ENCODE measurements at places on chromosomes 2 and 18.

DNA sequence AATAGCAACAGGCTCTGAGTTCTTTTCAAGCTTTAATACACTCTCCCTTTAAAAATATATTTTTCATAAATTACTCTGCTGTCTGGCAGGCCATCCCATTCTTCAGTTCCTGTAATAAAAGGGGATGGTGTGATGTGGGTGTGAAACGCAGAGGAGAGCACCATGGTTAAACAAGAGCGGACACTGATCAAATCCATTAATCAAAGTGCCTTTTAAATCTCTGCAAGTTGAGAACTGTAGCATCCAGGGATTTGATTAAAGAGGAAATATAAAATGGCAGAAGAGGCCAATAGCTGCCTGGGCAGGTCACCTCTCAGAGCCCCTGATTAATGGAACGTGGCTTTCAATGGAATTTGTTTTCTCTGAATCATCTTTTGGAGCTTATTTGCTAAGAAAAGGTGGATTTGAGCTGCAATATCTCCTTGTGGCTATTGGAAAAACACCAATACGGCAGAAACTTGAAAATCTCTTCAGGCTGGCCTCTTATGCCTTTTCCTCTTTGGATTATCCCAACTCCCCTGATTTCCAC lies 96.9 kb downstream of the ACTR3 start:
- no peak for DNase-seq

DNA sequence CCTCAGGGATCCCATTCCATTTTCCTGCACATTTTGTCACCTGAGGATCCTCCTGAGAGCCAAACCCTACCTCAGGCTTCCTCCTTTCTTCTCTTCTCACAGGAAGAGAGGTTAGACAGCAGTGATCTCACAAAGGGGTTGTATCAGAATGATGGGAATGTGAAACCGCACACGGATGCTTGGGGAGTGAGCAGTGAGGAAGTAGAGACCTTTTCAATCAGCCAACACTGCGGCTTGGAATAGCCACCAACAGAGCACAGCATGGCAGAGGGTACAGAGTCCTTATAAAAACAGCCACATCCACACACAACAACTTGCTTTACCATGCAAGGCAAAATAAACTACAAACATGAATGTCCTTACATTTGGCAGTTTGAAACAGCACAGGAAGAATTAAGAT lies 8.7 kb downstream of the TMEM182 start:
- no peak for DNase-seq

GRCh38 chr18:76565238-76566173 lies 70.5 kb upstream of the ZNF516 start:
- no peak for DNase-seq

- no peak for DNase-seq
These were observed 74.2 kb upstream of the ID2 start for GRCh38 chr2:8607606-8608005.

DNA sequence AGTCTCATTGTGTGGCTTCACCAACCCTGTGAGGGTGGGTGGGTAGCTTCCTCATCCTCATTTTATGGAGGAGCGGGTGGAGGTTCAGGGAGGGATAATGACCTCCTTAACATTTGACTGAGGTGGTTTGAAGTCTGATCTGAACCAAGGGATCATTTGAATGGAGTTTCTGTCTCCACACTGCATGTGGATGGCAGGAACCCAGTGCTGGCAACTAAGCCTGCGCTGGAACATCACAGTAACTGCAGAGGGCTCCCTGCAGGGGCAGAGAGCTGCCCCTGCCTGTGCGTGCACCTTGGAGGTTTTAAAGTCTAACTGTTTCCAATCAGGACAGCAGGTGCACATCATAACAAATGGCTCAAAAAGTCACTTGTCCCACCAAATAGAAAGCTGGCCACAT lies 3.3 kb downstream of the AGAP1 start:
- no peak for DNase-seq

DNA sequence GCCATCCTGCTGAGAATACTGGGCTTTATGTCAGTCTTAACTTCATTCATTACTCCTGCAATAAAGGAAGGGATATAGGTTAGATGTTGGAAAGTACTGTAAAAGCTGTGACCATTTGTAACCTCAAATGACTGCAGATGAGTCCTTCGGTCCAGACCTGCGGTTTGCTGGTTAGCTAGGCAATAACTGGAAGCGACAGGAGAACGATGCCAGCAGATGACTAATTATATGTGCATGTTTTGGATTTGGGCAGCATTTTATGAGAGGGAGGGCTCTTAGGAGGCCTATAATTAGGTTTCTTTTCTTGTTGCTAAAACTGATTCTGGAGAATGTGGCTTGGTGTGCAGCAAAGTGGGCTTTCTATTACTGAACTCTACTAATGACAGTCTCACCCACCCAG lies 205.6 kb downstream of the TMEM182 start:
- DNase-seq = no peak

DNA sequence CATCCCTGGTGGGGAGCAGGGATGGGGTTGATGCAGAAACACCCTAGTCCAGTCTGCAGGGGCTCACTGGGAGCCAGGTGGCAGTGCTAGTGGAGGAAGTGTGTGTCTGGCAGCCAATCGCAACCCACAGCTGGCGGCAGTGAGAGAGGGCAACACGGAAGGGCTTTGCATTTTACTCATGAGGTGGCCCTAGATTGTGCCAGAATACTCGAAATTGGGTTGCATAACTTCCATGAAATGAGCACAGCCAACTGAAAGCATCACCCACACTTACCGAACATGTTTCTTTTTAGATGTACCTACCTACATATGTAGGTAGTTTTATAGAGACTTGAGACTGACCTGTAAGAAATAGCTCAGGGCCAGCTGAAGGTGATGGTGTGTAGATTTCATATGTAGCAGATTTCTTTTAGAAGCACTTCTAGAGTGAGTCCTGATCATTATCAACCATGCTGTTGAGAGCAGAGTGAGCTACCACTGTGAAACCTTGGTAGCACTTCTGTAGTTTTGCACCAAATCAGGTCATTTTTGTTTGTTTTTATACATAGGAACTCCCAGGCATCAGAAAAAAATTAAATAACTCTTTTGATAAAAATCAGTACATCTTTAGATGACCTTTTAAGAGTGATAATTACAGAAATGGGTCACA lies 13.0 kb downstream of the IL18R1 start:
- DNase-seq = no peak

- no peak for DNase-seq
These were observed 59.5 kb upstream of the SP3 start for GRCh38 chr2:174024524-174025270.

DNA sequence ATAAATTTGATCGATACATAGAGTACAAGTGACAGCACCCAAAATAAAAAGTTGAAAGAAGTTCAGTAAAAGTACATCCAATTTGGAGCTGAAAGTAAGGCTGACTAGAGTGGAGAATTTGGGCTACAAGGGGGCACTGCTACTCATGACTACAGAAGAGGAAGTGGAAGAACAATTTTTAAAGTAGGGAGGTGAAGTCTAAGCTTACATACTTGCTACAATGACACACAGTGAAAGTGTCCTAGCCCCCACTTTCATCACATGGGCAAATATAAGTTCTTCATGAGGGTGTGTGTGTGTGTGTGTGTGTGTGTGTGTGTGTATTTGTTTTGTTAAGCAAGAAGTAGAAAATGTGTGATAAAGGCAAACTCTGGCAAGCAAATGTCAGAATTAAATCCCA lies 45.7 kb downstream of the MAP3K2 start:
- DNase-seq = no peak

DNA sequence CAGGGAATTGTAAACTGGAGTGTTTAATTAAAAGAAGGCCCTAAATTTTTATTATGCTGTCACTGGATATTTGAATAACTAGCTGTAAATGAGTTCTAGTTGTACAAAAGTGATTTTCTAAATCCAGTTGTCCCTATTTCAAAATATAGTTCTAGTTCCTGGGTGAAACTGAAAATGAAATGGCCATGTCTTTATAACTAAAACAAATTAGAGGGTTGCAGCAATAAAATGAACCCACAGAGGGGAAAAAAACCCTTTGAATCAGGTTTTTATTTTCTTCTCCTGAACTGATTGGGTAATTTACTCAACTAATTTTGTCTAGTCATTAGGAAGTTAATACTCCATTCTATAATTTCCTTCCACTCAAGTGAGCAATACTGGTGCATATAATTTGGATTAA lies 55.6 kb upstream of the MAP4K3 start:
- DNase-seq = no peak

All from stimulated activated CD8-positive, alpha-beta memory T cell treated with anti-CD3 and anti-CD28 coated beads, Interleukin-2, amount 100 ng/mL, for 1 hour (primary cell).